ENCODE measurements at places on chromosomes 5 and 9.
A peak's percentile ranks its signal among the peaks of the same experiment; 100 is the strongest.

DNA sequence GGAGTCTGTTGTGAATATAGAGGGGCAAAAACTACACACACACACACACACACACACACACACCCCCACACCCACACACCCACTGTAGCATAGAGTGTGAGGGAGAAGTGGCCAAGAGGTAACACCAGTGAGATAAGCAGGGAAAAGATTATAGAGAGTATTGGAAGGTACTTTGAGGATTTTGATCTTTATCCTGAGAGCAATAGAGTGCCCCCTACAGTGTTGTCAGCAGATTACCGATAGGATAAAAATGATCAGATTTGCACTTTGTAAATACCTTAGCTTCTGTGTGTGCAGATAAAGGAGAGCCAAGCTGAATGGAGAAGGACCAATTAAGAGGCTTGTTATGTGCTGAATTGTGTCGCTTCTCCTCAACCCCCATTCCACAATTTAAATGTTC, 32.3 kb downstream of the ERCC6L2 start:
- no peak for DNase-seq

DNA sequence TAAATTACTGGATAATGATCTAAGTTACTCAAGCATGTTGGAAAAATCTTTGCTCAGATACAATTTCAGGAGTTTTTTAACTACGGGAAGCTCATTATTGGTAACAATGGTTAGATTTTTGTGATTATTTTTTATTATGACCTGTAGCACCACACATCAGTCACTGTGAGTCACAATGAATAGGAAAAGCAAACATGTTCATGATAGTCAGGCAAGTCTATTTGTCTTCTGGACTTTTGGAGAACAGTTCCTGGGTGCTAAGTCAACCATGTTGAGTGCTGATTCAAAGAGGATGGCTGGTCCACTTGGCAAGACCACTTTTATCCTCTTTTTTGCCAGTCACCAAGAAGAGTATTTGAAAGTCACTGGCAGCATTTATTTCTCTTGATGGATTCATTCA, 403.2 kb downstream of the KIF4B start:
- DNase-seq: no peak

DNA sequence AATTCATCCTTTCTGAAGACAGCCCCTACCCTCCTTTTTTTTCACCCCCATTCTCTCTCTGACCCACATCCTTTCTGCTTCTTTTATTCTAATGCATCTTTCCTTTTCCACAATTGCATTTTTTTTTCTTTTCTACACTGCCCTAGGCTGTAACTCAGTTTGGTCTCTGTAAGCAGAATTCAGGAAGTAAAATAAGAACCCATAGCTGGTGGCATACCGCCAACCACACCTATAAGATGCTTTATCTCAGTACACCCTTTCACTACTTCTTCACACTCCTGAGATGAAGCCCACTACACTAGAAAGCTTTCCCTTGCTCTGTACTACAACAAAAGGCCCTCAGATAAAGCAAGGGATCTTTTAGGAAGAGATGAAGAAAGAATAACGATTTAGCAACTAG, 16.1 kb upstream of the TSSK1B start:
- DNase-seq: no peak

- peak; percentile 74 for DNase-seq
Measured at GRCh38 chr9:35675732-35676392, 2.1 kb downstream of the CA9 start.

DNA sequence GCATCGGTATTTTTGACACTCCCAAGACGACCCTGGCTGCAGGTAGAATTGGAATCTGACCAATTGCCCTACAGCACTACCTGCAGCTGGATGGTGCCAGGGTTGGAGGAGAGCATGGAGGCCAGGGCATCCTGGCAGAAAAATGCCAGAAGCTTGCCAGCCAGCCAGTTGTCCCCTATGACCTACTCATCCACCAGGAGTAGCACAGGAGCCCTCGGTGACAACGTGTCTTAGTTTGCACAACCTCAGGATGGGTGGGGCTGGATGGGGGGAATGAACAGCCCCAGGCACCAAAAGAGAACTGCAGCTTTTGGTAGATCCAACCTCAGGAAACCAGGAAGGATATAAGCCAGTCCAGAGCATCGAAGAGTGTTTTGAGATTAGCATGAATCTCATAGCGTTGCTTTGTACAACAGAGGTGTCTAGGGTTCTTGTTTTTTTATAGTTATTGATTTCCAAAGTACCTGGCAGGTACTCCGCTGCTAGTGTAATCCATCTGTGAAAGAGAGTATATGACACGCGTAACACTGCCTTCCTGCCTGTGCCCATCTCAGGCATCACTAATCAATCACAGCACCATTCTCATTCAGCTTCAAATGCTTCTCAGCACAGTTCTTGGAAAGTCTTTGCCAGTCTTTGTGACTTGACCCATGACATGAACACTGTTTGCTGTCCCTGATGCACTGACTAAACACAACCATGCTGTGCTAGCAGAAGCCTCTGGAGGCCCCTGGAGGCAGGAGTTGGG, 36.7 kb upstream of the ASS1 start:
- no peak for DNase-seq

DNA sequence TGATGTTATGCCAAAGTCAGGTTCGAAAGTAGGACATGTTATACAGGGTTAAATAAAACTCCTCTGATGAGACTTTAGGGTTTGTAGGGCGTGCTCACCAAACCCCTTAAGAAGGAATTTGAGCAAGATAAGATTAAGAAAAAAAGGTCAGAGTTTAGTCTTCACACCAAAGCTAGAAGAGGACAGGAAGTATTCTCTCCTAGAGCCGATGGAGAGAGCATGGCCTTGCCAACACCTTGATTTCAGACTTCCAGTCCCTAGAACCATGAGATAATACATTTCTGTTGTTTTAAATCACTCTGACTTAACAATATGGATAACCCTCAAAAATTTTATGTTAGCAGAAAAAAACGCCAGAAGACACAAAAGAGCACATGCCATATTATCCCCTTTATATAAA, 16.3 kb upstream of the PLCXD3 start:
- no peak for DNase-seq

- peak; percentile 24 for DNase-seq
Measured at GRCh38 chr9:31119890-31120454, 1264.5 kb upstream of the ACO1 start.

GRCh38 chr5:115571441-115571878, 26.9 kb upstream of the FEM1C start:
- DNase-seq: no peak

DNA sequence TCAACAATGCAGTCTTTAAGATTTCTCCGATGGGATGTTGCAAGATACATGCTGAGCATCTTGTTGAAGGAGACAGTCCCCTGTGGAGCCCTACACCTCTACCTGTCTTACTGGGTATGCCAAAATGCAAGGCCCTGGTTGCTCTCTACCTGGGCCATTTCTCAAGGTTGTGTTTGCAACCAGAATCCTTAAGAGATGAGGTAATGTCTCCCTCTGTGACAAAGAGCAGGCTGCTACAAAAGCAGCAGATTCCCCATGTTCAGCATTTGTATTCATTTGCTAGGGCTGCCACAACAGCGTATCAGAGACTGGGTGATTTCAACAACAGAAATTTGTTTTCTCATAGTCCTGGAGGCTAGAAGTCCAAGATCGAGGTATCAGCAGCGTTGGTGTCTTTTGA, 138.4 kb upstream of the RPS23 start:
- DNase-seq: peak; percentile 13

GRCh38 chr5:41843456-41844370, 26.5 kb downstream of the OXCT1 start:
- DNase-seq: no peak

DNA sequence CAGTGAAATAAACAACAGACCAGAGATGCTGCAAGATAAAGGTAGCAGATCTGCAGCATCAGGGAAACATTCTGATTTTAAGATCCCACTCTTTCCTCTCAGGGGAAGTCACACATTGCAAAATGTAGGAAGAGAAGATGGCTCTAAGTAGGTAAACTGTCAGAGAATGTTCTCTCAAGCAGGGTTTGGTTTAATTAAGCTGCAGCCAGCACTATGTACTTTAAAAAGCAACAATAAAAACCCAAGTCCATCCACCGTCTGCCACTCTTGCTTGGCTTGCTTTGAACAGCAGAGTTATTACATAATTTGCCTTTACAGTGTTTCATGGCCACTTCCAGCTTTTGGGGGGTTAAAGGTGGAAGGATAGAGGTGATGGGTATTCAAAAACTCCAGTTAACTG, 343.2 kb upstream of the DAP start:
- DNase-seq: no peak

GRCh38 chr9:122265149-122265915, 650 bp downstream of the MRRF start:
- no peak for DNase-seq

DNA sequence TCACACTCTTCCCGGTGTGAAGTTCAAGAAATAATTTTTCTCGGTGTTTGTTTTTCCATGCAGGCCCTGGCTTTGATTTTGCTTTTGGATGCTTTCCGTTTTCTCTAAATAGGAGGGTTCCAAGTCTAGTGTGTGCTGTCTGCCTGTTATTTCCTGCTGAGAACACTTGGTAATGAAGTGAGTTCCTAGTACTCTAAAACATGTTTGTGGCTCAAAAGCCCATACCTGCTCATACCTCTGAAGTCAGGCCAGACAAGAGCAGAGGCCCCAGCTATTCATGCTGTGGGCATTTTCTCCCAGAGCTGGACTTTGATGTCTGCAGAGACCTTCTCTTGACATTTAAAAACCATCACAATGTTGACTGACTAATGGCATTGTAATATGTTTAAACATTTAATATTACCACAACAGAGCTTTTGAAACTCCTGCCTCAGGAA, 211.2 kb downstream of the GOLPH3 start:
- DNase-seq: no peak

- no peak for DNase-seq
Measured at GRCh38 chr9:125494653-125494915, 212.4 kb downstream of the MAPKAP1 start.
